CD4-positive, alpha-beta T cell treated with Interleukin-1 beta for 1 hour (primary cell): ENCODE measurements at places on chromosomes 16 and 17.
A peak's percentile ranks its signal among the peaks of the same experiment; 100 is the strongest.

- DNase-seq: peak; percentile 36
Measured at GRCh38 chr16:19210968-19211367, 42.9 kb downstream of the SYT17 start.

DNA sequence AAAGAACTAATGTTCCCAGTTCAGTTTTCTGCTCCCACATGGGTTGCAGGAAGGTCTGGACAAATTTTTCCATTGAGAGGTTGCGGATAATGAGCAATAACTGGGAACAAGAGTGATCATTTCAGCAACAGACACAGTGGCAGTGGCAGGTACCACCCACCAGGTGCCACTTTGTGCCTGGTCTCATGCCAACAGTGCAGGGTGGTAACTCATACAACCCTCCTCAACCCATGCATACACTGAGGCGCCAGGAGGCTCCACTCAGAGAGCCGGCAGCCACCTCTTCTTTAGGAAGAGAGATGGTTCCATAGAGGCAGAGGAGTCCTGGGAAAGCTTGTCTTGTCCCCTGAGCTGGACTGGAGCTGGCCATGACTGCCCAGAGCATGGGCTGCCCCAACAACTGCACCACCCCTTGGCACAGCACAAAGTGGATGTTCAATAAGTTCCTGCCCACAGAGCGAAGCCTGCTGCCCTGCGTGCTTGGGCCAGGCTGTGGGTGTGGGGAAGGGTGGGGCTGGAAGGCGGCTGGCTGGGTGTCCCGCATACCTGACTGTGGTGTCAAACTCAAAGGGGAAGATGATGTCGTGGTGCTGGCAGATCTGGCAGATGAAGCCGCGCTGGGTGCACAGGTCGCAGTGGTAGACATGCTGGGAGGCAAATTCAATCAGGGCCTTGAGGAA, 6.4 kb upstream of the ARHGAP27 start:
- DNase-seq: no peak

GRCh38 chr17:74840989-74841666, 18.6 kb downstream of the GRIN2C start:
- no peak for DNase-seq

DNA sequence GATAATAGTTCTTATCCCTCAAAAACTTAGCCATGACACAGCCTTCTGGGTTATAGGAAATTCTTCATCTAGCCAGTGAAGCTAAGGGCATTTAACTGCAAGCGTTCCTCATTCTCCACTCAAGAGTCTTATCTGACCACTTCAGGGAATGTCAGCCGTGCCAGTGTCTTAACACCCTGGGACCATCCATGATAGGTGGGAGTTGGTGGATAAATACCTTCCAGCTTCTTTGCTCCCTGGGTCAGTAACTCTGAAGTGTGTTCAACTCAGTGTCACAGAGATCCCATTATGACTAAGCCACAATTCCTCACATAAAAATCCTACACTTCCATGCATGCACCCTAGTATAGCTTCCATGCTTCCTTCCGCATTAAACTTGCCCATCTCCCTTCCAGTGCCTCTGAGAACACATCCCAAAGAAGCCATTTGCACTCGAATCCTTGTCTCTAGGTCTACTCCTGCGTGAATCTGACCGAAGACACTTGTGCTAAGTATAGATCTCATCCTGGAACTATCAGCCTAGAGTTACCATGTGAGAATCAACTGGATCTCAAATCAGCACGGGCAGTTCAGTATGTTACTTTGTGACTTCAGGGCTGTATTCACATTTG, 264.3 kb upstream of the MAF start:
- DNase-seq: no peak

DNA sequence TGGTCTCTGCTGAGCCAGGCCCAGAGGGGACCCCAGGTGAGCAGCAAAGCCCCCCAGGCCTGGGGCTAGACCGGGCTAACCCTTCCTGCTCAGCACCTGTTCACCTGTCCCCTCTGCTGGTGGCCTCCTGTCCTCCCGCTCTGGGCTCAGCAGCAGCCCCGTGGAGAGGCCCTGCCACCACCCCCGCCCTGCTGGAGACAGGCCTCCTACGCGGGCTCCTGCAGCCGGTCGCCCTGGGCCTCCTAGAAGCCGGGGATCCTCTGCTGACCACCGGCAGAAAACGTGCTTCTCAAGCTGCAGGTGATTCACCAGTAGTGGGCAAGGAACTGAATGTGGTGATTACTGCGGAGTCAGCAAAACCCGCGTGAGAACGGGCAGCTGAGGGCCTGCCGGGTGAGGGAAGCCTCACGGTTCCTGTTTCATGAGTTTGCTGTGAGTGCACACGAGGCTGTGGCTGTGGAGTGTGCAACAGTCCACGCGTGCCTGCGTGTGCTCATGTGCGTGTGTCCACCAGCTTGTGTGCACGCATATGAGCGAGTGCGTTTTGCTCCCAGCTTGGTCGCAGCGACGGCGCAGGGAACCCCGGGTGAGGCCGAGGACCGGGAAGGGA, 792 bp downstream of the SECTM1 start:
- peak; percentile 26 for DNase-seq

DNA sequence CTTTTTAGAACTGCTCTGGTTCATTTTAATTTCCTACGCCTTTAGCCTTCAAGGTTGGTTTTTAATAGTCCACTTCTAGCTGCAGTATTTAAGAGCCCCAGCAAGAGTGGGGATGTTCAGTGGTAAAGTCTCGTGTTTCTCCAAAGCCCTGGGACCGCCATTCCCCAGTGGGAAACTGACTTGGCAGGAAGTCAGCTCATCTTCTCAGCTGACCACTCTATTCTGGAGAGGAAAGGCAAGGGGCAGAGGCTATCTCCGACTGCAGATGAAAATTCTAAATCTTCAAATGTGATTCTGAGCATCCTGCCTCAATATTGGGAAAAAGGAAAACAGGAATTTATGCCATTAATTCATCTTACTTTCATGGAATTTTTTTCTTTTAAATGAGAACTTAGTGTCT, 35.5 kb downstream of the HS3ST3B1 start:
- no peak for DNase-seq

DNA sequence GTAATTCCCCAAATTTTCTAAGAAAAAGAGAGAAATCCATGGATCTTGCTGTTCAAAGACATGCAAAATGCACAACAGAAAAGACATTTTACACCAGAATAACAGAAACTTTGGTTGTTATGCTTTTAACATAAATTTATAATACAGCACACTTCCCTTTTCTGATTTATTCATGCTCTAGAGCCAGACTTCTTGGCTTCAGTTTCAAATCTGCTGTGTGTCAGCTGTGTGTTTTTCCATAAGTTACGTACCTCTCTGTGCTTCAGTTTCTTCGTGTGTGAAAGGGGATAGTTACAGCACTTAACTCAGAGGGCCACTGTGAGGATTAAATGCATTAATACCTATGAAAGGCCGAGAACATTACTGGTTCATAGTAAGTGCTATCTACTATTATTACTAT, 6.8 kb upstream of the CCL3L1 start:
- no peak for DNase-seq

DNA sequence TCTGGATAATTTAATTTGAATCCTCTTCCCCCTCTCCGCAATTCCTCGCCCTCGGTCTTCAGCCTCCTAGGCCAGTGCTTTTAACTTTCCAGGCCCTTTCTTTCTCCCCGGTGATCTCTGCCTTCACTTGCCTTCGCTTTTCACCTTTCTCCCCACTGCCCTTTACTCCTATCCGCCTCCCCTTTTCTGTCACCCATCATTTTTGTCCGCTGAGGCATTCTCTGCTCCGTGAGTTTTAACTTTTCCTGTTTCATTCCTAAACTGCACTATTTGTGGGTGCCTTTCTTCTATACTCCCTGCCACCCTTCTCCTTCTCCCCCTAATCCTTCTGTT, 729 bp downstream of the LONP2 start:
- no peak for DNase-seq

DNA sequence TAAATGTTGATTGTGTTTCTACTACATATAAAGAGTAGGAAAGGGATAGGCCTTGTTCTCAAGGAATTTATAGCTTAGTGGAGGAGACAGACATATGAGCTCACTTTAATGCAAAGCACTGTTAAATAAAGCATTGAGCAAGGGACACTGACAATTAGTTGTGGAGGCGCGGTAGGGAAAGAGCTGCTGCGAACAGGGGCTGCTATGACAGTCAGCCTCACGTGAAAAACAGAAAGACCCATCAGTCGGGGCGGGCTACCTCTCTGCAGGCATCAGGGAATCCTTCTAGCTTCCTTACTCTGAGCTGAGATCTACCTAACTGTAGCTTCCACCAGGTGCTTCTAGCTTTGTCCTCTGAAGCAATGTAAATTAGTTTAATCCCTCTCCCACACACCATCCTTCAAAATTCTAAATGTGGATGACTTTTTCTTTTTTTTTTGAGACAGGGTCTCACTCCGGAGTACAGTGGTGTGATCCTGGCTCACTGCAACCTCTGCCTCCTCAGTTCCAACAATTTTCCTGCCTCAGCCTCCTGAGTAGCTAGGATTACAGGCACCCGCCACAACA, 129.9 kb upstream of the ZFHX3 start:
- DNase-seq: no peak
